ENCODE measurements at places on chromosomes 2 and 18.

GRCh38 chr18:49082714-49083688, 132.2 kb upstream of the SMAD7 start:
- no peak for DNase-seq

DNA sequence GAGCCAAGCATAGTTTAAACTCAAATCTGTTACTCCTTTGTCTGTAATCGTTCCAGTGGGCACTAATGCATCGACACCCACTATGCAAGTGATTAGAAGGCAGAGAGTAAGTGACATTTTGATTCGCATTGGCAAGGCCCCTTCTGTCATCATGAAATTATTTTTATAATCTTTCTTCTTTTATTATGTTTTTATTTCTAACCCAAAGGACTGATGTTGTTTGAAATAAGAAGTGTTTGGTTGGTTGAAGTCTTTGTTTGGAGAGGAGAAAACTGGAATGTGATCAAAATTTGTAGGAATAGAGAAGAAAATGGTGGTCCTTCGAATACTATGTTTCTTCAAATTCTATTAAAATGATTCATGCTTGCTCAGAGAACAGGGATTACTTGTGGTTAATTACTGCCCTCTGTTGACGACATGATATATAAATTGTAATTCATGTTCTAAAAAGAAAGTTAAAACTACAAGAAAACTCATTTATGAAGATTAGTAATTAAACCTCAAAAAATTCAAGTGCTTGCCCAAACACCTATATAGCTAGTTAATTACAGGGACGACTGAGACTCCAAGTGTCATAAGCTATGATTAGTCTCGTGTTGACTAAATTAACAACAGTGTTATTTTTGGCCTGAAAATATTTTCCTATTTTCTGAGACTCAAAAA, 26.4 kb upstream of the TFPI start:
- no peak for DNase-seq

DNA sequence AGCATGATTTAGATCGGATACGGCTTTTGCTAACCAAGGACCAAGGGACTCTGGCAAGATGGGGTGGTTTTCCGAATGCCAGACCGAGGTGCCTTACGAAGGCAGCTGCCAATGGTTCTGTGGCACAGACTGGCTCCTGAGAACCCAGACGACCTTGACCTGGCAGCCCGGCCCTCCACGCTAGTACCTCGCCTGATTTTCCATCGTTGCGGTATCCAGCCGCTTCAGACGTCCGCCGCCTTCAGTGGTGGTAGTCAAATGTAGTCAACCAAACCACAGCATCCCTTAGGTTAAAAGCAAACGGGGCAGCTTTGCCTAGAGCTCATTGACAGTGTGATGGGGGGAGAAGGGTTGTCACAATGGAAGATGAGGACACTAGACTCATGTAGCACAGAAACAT, 42.6 kb downstream of the GBX2 start:
- no peak for DNase-seq

DNA sequence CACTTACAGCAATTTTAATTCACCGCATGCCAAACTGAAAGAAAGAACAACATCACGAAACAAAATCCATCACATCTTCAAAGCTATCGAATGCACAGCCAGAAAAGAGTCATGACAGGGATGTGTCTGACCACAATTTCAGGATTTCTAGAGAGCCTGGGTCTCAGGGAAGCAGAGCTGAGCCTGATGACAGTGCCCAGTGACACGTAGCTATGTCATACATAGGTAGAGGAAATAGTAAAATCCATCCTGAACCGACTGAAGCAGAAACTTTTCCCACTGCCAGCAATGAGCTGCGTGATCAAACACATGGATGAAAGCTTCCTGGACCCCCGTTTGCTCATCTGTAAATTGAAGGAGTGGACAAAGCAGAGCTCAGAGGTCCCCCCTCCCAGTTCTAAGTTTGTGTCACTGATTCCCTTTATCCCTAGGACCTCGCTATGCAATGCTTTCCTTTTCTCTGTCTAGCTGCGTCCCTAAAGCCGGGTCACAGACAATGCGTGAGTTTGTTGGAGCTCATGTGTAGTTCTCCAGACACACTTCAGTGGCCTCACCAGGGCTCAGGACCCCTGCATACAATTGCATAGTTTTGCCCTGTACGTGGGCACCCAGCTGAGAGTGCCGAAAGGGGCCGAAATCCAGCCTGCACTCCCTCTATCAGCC, 37.6 kb downstream of the CCBE1 start:
- no peak for DNase-seq

DNA sequence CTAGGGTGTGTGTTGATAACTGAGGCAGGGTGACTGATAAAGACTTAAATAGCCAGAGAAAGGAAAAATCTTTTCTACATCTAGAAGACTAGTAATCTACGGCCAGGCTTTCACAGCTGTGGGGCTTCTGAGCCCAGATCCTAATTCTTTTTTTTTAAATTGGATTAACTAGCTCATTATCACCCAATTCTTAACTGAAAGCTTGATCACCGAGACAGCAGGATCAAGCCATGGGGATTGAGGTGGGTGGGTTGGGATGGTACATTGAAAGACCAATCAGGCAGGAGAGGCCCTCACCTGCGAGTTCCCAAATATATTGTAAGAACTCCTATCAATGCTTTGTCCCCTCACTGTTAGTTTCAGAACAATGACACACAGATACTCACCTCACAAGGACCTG, 20.0 kb upstream of the NFE2L2 start:
- no peak for DNase-seq

DNA sequence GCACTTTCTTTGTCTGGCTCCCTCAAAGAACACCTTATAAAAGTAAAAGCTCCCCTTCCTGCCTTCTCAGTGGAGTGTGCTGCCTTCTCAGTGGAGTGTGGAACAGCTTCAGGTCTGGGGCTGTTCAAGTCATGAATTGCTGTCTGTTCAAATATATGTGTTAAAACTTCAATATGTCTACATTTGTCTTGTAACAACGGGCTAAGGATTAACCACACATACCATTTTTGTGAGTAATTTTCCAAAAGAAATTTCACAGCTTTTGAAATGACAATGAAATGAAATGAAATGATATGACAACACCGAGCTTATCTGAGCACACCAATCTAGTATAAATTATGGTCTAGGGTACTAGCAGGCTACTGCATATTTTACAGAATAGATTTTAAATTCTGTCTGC, 42.9 kb downstream of the CABYR start:
- no peak for DNase-seq

DNA sequence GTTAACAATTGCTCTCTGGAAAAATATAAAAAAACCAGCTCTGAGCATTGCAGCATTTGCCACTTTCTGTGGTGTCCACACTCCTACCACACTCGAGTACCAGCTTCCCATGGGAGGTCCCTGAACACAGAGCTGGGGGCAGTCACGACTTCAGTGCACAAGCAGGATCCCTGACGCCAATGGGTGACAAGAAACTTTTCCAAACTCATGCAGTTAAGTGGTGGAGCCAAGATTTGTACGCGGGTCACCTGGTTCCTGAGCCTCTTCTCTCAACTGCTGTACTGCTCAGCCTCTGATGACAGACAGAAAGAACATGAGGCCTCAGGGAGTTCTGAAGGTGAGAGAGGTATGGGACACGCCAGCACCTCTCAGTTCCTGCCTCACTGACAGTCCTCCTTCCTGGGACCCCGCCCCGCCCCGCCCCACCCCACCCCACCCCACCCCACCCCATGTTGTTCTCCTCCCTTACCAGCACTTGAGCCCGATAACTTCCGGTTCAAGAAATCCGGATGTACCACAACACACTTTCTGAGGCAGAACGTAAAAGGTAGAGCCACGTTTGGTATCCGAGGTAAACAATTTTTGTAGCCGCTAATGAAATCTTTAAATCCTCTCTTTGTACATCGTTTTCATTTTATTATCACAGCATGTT, 287.6 kb downstream of the MYCN start:
- DNase-seq, result no peak

GRCh38 chr2:33435518-33435917, 40.9 kb upstream of the RASGRP3 start:
- no peak for DNase-seq

DNA sequence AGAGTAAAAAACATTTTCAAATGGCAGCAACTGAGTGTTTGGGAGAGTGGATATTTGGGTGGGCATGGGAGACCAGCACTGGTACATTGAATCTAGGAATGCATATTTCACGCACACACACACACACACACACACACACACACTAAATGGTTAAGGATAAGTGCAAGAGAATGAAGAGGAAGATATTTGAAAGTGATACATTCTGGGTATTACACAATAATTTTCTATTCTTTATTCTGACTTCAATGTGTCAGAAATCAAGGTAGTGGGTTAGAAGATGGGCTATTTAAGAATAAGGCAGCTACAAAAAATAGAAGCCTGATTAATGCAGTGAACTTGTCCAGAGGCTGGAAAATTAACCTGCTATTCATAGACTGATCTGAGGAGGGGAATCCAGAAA, 577.0 kb downstream of the TMEM182 start:
- no peak for DNase-seq

DNA sequence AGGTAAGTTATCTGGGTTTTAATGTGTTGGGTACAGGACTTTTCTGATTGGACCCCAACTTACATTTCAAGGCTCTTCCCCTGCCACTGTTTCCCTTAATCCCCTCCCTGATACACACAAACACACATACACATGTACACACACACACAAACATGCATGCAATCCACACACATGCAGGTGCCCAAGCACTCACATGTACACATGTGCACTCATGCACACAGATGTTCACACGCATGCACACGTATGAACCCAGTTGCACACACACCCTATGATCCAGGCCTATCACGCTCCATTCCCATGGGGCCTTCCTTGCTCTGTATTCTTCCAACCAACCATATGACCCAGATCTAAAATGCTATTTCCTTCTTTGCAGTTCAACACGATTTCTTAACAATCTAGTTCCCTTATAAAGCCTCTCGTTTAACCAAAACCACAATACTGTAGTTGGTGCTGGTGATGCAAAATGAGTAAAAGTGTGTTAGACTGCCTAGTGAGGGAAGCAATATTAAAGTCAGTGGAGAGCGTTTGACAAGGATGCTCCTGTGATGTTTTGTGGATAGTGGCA, 11.1 kb downstream of the SERPINB8 start:
- no peak for DNase-seq

- DNase-seq, result no peak
These were observed 35.3 kb downstream of the CPS1 start for GRCh38 chr2:210591663-210592062.

GRCh38 chr2:178152977-178153376, 40.7 kb downstream of the RBM45 start:
- DNase-seq, result no peak

DNA sequence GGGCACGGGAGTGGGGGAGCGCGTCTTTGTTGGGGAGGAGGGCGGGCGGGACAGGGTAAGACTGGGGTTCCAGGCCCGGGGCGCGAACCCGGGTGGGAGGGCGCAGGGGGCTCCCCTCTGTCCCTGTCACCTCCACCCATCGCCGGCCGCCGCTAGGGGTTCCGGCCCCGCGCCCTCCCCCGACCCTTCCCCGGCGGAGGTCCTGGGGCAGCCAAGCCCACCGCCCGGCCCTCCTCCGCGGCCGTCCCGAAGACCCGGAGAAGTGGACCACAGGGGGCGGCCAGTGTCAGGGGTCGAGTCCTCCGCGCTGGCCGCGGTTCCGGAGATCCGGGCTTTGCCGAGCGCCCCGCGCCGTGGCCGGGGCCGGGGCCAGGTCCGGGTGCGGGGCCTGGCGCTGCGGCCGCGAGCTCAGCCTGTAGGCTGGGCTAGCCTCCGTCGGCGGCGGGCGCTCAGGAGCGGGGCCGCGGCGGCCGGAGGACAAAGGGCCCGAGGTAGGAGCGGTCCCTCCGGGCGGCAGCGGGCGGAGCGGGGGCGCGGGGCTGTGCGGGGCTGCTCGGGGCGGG, 16.6 kb upstream of the E2F6 start:
- no peak for DNase-seq

GRCh38 chr2:161077367-161078210, 82.6 kb upstream of the TANK start:
- peak; percentile 70 for DNase-seq
